ENCODE measurements at places on chromosomes 2 and 18.

DNA sequence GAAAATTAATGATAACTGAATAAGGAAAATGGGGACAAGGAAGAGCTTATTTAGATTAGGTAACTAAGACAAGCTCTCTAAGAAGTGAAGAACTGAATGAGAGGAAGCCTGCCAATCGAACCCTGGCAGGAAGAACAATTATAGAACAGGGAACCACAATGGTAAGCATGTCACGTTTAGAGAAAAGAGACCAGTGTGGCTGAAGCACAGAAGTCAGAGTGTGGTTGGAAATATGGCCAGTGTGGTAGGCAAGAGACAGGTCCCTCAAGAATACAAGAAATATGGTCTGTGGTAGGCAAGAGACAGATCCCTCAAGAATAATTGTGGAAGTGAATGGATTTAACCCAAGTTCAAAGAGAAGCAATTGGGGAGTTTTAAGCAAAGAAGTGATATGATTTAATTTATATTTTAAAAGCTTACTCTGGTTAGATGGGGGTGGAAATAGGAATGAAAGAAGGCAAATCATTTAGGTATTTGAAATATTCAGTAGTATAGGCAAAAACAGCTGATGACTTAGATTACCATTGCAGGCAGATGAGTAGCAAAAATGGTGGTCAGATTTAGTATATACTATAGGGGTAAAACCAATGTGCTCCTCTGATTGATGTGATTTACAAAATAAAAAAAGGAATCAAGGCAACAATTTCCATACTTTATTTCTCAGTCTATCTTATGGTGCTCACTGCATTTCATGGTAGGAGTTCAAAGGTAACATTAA lies 38.8 kb upstream of the ERMN start:
- no peak for DNase-seq

DNA sequence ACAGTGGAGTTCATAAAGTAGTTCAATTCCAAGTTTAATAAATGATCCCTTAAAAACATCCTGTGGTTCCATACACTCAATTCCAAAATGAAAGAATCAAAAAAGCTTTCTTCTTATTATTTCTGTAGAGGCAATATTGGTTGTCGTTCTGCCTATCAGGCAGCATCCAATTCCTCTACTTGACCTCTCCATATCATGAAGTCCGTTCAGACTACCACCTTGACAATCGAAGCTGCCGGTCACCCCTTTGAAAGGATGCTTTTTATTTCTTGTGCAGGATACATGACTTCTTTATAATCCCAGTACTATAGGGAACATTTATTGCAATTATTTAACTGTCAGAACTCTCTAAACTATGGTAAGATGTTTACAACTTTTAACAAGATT lies 3.3 kb upstream of the KCTD1 start:
- DNase-seq = no peak

DNA sequence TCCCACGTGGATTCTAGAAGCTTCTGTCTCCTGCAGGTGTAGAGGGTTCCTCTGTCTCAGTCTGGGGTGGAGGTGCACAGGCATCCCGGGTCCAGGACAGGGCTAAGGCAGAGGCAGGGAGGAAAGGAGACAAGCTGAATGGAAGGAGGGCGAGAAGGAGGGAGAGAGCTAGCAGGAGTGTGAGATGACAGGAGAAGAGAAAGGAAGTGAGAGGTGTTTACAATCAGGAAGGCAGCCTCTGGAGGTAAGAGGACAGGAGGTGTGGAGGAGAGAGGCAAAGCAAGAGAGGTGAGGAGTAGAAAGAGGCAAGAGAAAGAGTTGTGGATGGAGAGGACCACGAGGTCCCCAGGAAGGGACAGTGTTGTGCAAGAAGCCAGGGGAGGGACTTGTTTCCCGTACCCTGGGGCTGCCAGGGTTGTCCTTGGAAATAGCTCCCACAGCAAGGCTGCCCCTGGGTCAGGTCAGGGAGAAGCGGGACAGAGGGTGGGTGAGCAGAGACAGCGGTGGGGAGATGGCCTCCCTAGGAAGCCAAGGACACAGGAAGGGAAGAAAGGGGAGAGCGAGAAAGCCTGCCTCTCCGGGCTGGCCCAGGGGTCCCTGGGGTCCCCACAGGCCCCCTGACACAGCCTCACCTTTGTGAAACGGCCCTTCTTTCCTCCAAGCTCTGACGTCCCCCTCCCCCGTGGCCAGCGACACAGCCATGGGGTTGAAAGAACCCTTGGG lies 136.9 kb downstream of the CYP26B1 start:
- no peak for DNase-seq

DNA sequence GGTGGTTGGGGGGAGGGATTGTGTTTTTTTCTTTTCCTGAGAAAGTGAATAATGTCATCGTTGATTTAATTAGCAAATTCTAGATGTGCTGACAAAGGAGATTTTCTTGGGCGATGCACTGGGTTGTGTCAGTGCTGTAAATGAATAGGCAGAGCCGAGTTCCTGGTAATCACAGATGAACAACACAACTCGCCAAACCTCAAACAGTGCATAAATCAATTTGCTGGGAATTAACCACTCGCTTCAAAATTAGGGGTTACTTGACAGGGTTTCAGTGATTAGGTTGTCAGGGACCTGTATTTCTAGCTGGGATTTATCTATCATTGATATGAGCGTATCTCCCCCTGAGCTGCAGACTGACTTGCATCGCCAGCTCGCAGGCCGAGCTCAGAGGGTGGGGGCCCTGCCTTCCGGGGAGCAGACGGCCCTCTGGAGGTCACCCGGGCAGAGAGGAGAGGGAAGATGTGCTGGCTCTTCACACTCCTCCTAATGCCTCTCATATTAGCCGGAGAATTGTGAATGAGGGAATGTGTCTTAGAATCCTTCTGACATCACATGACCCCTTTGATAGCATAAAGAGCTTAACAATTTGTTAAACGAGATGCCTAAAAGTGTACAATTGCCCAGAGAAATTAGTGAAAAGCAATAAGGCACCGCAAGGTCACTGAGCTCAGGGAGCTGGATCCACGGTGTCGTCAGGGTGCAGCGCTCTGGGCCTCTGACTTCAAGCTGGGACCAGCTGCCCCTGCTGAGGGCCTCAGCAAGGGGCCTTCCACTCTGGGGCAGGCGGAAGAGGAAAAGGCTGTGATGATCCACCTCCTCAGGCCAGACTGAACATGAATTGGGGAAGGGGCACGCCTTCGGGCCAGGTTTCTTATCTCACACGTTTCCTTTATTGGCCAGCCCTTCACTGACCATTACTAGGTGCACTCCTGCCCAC lies 48.9 kb downstream of the SMIM21 start:
- no peak for DNase-seq

- DNase-seq = no peak
These were observed 393.3 kb upstream of the CYRIA start for GRCh38 chr2:17058772-17059402.

- DNase-seq = no peak
These were observed 156.4 kb upstream of the KLHL14 start for GRCh38 chr18:32929213-32929612.

- no peak for DNase-seq
These were observed 532.1 kb downstream of the SOX11 start for GRCh38 chr2:6224267-6224666.

- no peak for DNase-seq
These were observed 435 bp downstream of the MYO7B start for GRCh38 chr2:127535918-127536317.

DNA sequence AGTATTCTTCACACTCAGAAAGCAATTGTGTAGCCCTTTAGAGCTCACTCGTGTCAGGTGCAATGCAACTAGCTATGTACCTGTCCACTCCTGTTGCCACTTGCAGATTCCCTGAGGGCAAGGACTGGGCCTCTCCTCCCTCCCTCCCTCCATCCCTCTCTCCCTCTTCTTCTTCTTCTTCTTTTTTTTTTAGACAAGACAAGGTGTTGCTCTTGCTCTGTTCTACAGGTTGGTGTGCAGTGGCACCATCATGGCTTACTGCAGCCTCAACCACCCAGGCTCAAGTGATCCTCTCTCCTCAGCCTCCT lies 119.7 kb downstream of the ACKR3 start:
- DNase-seq = no peak

GRCh38 chr2:172279813-172280212 lies 147.6 kb upstream of the ITGA6 start:
- DNase-seq = no peak

GRCh38 chr2:204012072-204012653 lies 75.6 kb downstream of the ICOS start:
- no peak for DNase-seq

- no peak for DNase-seq
These were observed 37.0 kb downstream of the CTIF start for GRCh38 chr18:48575658-48576456.

- DNase-seq = no peak
These were observed 1.5 kb upstream of the DLX1 start for GRCh38 chr2:172083628-172084394.

DNA sequence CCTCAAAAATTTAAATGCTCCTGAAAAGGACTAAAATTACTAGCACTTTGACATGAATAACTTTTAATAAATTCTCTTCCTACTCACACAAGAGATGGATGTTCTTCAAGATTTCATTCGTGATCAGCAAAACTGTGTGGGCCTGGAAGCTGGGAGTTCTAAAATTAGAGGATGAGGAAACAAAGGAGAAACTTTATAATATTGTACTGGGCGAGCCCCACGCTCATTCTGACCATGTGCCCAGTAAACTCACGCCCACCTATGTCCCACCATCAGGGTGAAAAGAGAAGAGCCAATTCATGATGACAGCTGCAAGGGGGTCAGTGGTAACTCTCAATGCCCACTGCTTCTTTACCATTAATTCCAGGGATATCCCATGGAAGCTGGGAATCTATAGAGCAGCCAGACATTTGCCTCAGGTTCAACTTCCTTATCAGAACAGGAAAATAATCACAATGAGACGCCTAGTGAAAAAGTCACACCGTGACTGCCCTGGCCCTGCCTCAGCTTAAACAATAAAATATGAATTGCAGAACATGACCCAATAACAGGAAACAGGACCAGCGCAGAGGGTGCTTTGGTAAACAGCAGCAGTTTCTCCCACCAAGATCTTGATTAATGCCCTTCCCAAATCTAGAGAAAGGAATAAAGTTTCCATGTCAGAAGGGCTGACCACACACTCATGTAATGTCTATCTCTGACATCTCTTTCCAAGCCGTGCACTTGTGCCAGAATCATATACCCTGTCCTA lies 438.6 kb downstream of the TXNL1 start:
- no peak for DNase-seq

- DNase-seq = no peak
These were observed 585.8 kb downstream of the CNTNAP5 start for GRCh38 chr2:124610866-124611265.

DNA sequence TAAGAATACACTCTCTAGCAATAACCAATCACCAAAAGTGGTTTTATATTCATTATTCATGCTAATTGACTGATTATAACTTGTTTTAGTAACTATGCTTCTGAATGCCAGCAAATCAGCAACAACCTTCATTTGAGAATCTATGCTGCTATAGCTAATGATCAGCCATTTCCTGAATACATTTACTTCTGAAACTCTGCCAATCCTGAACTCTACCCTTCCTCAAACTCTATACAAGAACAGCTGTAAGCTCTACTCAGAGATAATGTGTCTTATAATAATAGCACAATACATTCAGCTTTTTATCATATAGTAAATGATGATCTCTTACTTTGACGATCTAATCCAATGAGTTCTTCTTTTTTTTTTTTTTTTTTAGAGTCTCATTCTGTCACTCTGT lies 85.7 kb upstream of the EPAS1 start:
- no peak for DNase-seq

DNA sequence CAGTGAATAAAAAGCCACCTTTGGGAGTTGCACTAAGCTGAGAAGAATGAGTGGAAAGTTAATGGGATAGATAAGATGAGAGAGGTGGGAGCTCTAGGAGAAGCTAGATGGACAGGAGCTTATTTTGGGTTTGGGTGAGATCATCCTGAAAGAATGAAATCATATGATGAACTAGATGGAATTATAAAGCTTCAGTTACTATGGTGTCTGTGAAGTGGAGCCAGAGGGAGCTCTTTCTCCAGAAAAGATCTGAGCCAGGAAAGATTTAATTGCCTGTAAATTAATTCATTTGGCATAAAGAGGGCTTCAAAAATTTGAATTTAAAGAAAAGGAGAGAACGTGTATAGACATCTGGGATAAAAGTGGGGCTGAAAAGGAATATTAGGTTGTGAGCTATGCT lies 10.3 kb downstream of the DNAH6 start:
- DNase-seq = no peak

DNA sequence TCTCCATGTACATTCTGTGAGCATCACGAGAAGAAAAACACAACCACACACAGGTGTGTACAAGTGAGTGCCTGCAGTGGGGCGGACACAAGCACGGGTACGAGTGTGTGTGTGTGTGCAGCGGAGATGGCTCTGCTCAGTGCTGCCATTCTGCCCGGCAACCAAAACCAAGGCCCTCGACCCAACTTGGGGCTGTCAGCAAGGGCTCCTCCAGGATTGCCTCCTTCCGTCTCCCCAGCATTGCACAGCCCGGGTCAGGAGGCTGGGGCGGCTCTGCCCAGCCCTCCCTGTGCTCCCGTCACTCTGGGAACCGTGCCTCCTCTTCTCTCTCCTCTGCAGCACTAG lies 66.5 kb downstream of the PXDN start:
- no peak for DNase-seq

- no peak for DNase-seq
These were observed 68.6 kb downstream of the EXOC6B start for GRCh38 chr2:72757177-72757775.

DNA sequence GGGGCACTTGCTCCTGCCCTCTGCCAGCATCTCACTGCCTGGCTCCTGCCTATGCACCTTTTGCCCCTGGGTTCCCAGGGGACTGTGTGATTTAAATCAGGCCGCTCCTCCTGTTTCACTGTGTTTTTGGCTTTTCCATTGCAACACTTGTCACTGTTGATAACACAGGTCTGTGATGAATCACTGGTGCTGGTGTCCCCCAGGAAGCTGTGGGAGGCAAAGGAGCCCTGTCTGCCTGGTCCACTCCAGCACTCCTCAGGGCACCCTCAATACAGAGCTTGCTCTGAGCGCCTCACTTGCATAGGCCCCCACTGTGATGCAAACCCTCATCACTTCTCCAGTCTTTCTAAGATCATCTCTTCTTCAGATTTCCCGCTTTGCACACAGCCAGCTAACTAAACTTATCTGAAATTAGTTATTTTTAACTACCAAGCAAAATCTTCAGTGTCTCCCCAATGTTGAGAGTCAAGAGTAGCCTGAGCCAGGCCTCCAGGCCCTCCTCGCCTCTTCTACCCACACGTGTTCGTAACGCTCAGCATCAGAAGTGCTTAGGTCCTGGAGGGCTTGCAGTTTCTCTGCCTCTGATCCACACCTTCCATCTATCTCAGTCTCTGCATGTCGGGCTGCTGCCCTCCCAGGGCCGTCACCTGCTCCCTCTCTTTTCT lies 2.8 kb downstream of the TMEM18 start:
- DNase-seq = no peak

- no peak for DNase-seq
These were observed 112.5 kb downstream of the ZNF532 start for GRCh38 chr18:58977223-58977622.
